Erythroblast (primary cell): ENCODE measurements at places on chromosomes 3 and 15.

DNA sequence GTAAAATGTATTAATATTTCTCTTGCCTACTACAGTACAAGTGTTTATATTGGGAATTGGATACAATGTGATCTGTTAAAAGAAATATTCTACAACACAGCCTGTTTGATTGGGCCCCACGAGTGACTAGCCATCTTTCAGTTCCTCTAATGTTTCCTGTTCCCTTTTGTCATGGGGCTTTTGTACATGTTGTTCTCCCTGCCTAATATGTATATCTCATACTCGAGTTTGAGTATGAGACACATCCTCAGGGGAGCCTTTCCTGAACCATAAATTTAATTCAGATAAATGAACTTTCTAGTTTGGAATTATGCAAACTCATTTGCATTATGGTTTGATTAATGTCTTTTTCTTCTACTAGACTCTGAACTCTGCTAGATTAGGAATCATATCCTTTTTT is 65.5 kb downstream of the MEF2A start:
- no peak for DNase-seq

- DNase-seq = no peak
These were observed 17.5 kb upstream of the ARHGEF3 start for GRCh38 chr3:56819016-56819809.

GRCh38 chr3:187334904-187335303 is 33.3 kb upstream of the RTP4 start:
- DNase-seq = no peak

DNA sequence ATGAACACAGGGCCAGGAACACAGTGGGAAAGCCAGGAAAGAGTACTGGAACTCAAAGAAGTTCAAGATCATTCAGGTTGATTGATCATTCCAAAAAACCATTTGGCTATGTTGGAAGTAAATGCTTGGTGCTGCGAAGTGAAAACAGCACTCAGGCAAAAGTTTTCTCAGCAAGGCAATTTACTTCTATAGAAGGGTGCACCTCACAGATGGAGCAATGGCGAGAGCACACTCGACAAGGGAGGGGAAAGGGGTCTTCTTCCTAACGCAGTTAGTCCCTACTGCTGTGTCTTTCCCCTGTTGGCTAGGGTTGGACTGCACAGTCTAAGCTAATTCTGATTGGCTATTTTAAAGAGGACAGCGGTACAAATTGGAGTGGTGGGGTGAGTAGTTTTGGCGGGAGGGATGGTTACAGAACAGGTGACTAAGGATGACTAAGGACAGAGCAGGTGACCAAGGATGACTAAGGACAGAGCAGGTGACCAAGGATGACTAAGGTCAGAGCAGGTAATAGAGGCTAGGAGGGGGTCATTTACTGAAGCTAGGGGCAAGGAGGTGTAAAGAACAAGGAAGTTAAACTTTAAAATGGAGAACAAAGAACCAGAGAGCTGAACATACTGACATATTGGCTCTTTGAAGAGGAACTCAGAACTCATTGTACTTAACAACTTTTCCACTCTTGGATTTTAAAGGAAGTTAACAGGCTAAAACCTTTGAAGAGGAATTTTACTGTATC is 43.3 kb downstream of the HOMER2 start:
- no peak for DNase-seq

DNA sequence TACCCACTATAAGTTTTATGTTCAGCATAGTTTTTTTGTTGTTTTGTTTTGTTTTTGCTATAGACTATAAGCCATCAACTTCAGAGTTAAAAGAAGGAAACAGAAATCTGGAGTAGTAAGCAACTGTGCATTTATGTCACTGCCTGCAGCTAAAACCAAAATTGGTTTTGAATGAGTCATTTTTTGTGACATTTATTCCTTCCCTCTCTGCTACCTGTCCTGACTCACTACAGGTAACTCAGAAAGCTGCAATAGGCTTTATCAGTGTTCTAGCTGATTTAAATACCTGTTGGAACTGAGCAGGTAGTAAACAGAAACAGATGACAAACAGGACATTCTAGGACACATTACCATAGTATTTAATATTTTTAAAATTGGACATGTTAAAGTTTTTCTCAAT is 393.3 kb upstream of the WNT5A start:
- DNase-seq = no peak

- no peak for DNase-seq
These were observed 83.6 kb upstream of the SLCO3A1 start for GRCh38 chr15:91769894-91770293.

- no peak for DNase-seq
These were observed 58.9 kb downstream of the TMCC1 start for GRCh38 chr3:129834580-129834979.

DNA sequence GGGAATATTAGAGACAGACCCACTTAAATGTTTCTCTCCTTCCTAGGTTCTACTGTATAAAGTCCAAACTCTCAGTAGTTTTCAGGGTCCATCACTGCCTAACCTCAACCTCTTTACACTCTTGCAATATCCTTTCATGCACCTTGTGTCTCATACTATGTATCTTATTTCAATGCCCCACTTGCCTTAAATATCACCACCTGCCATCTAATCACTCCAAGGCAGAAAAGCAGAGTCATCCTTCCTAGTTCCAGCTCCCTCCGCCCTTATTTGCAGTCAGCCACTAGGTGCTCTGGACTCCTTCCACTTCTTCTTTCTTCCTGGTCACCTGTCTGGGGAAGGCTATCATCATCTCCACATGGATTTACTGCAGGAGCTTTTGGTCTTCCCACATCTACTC is 322.0 kb downstream of the MFSD1 start:
- no peak for DNase-seq
